ENCODE measurements at places on chromosomes 4 and X. TPM values are rescaled to one million over a fixed set of nuclear protein-coding genes. Genes with fewer than 3 reads are reported as not detected.
A peak's percentile ranks its signal among the peaks of the same experiment; 100 is the strongest.

Gene LPAR4
- not detected for total RNA-seq

Gene CPLX1
- 3.5 TPM for total RNA-seq

- no peak for DNase-seq
Observed at GRCh38 chrX:15579778-15580747, 20.7 kb downstream of the ACE2 start.

GRCh38 chr4:168612450-168613135 lies 115.7 kb downstream of the PALLD start:
- peak; percentile 79 for DNase-seq
